Stimulated activated CD4-positive, alpha-beta T cell treated with anti-CD3 and anti-CD28 coated beads, Interleukin-2, amount 100 ng/mL, for 24 hours (primary cell): ENCODE measurements at places on chromosomes 1 and 21.

GRCh38 chr1:54810153-54810942, 9.2 kb upstream of the TTC22 start:
- DNase-seq, result peak; percentile 79

GRCh38 chr1:164801246-164801731, 242.3 kb downstream of the PBX1 start:
- DNase-seq, result no peak

DNA sequence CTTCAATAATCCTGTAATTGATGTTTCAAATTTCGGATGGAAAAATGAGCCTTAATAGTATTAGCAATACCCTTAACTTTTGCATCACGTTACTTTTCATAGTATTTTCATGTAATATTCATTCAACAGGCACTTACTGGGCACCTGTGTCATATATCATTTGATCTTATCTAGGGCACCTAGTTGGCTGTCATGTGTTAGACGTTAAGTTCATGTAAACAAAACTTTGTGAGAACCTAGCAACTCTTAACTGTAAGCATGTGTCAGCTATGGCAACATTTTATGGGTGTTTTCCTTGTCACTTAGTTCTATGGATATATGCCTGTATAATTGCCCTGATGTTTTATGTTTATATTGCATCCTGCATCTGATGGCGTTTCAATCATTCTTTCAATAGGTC, 777 bp downstream of the LAMC2 start:
- no peak for DNase-seq

GRCh38 chr1:200233393-200233792, 176.4 kb downstream of the ZNF281 start:
- no peak for DNase-seq

DNA sequence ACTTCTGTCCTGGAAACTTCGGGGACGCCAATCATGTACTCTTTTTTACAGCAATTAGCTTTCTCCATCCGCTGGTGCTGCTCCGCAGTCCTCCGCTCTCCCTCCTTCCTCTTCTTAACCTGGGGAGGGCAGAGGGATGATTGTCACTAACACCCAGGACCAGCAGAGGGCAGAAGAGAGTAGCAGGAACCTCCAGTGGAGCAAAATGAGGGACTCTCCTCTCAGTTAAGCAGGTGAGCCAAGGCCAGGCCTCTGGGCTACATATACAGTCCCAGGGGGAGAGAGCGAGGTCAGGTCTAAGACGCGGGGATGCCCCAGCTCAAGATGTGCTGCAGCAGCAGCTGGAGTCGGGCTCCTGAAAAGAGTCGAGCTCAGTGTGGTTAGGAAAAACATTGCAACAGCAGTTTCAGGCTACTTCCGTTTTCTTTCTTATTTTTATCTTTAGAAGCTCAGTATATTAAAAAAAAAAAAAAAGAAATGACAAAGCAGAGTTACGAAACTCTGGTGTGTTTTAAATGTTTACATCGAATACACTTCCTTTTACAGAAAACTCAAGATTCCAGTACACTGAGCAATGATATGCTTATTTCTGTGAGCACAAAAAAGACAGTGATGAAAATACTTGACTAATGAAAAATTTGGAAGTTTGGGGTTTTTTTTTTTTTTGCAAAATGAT, 25.7 kb upstream of the NLRP3 start:
- DNase-seq, result peak; percentile 82

DNA sequence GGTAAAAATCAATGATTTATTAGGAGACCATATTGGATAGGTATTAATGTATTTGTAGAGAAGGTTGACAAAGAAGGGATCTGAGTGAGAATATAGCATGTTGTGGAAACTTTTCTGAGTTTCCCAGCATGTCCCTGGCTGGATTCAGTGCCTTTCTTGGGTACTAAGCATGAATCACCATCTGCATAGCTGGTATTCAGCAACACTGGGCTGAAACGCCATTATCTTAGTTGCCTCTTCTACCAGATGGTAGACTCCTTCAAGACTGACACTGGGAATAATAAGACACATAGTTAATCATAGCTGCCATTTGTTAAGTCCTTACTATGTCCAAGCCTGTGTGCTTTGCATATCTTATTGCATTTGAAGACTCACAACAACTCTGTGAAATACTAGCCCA, 45.5 kb downstream of the ATP5PF start:
- DNase-seq, result no peak

GRCh38 chr1:67190410-67190809, 24.2 kb downstream of the IL23R start:
- DNase-seq, result no peak

DNA sequence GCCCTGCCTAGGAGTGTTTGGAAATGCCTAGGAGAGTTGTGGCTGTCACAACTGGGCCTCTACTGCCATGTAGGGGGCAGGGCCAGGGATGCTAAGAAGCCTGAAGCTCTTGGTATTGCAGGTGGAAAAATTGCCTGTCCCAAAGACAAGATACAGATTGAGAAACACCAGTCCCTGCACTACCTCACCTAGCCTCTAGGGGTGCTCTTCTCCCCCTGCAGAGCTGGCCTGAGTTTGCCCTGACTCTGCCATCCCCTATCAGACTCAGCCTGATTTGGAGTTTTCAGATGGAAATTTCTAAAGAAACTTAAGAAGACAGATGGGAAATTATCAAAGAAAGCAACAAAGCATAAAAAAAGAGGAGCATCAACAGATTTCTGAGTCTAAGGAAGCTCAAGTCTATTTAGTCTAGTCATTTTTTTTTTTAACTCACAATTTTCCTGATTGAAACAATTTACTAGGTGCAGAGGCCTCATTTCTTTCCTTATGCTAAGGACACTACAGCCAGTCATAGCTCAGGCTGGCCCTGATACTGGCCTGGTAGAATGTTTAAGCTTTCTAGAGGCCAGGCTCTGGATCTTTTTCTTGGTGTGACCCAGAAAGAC, 61.4 kb upstream of the LRRN2 start:
- DNase-seq, result peak; percentile 58

DNA sequence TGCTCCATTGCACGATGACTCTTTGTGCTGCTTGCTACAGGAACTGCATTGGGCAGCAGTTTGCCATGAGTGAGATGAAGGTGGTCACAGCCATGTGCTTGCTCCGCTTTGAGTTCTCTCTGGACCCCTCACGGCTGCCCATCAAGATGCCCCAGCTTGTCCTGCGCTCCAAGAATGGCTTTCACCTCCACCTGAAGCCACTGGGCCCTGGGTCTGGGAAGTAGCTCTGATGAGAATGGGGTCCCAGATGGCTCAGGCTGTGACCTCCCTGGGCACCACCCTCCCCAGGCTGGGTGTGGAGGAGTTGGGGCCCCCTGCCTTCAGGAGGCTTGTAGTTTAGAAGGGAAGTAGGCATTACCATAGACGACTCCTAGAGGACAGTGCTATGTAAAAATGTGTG, 19.7 kb downstream of the CYP4B1 start:
- DNase-seq, result no peak

DNA sequence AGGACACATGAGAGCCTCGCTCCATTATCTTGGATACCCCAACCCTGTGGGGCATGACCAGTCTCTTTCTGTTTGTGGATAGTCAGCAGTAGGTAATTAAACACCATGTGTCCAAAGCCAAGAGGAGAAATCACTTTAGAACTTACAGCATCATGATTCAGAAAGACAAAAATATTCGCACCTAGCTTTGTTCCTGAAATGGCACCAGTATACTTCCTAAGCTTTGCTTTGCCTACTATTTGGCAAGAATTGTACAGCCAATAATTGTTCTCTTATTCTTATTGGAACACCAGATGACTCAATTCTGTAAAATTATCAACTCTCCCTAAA, 24.2 kb downstream of the TNFRSF9 start:
- DNase-seq, result no peak

DNA sequence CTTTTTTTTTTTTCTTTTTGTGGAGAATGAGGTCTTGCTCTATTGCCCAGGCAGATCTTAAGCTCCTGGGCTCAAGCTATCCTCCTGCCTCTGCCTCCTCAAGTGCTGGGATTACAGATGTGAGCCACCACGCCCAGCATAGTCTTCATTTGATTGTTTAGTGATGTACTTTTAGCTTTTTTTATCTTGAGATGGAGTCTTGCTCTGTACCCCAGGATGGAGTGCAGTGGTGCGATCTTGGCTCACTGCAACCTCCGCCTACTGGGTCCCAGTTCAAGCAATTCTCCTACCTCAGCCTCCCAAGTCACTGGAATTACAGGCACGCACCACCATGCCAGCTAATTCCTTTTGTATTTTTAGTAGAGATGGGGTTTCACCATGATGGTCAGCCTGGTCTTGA, 24.0 kb upstream of the LRRC3 start:
- DNase-seq, result no peak

DNA sequence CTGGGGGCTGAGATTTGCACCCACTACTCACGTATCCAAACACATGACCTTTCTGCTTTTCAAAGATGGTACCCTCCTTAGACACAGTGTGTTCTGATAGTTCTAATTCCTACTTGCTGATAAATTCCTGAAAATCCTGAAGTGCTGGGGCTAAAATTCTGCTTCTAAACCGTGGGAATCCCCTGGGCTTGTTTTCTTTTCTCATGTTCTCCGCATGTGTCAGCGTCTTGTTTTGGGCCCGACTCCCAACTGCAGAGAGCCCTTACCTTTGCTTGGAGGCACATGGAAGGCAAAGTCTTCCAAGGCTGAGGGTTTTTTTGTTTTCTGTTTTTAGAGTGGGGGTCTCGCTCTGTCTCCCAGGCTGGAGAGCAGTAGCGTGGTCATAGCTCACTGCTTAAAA, 27.2 kb downstream of the PSMG1 start:
- no peak for DNase-seq

DNA sequence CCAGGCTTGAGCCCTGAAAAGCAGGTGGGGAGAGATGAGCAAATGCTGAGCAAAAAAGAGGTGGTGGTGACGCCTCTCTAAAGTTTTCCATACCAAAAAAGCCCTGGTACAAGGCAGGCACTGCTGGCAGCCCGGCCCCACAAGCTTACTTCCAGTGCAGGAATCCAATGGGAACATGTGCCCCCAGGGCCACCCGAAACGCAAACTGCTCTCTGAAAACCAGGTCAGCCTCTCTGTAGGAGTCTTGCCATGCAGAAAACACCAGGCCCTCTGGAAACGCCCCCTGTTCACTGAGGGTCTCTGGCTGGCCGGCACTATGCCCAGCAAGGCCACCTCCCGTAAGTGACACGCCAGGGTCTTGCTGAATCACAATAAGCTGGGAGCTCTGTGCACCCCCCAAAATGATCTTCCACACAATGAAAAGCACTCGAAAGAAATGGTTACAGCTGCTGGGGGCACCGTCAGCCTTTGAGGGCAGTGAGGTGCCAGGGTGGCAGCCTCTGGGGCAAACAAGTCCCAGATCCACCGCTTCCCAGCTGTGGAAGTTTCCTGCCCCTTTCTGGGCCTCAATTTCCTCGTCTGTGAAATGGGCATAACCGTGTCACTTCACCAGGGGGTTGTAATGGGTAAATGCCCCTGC, 170.5 kb downstream of the TOMM20 start:
- DNase-seq, result no peak

DNA sequence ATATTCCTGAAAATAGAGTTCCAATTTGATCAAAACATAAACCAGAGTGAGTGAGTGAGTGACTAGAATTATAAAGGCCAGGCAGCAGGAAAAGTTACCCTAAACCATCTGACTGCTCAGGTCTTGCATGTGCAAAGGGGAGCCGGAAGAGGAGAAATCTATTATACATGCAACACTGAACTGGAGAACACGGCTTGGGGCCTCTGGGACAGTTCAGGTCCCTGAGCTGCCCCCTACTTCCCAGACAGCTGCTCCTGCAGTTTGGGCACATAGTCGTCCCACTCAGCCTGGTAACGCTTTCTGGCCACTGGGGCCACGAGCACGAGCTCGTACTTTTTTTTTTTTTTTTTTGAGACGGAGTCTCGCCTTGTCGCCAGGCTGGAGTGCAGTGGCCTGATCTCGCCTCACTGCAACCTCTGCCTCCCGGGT, 40.1 kb downstream of the PTPRC start:
- DNase-seq, result peak; percentile 34

DNA sequence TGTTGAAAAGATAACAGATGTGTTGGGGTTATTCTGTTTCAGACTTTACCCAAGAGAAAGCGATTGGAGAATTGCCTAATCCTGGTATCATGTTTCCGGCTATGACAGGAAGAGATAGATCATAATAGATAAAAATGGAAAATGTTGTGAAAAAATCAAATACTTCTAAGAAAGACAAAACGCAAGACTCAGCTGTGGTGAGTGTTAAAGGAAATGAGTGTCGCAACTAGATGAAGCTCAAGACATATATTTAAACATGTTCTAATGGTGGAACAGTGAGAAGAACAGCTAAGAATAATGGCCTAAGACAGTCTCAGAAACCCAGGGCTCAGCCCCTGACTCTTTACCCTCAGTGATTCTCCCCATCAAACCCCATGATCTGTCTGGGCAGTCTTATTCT, 426.7 kb upstream of the RUNX1 start:
- no peak for DNase-seq

GRCh38 chr1:160428655-160429054, 28.3 kb downstream of the VANGL2 start:
- DNase-seq, result peak; percentile 59

DNA sequence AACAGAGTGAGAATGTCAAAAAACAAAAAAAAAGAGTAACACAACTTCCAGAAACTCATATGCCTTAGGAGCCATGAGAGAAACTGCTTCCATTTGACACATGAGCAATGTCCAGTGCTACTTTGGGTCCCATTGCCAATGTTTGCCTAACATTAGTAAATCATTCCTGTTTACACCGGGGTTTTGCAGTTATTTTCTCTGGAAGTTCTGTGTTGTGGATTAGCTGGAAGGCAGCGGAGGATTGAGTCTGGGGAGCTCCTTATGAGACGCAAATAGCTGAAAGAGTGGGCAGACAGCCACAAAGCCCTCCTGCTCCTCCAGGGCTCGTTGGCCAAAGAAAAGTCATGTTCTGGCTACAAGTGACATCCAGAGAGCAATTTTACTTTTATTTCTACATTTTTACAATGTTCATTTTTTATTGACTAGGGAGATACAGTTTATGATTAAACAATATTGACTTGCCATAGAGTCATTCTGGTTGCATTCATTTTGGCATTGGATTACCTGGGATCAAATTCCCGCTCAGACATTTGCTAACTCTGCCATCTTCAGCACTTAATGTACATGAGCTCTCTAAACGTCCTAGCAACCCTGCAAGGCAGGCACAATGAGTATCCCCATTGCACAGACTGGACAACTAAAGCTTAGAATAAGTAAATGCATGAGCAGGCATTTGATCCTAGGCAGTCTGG, 66.4 kb upstream of the GALNT2 start:
- DNase-seq, result no peak

GRCh38 chr1:54649921-54650320, 8.3 kb downstream of the MROH7 start:
- DNase-seq, result no peak

GRCh38 chr1:170618421-170618820, 45.5 kb upstream of the PRRX1 start:
- DNase-seq, result no peak

DNA sequence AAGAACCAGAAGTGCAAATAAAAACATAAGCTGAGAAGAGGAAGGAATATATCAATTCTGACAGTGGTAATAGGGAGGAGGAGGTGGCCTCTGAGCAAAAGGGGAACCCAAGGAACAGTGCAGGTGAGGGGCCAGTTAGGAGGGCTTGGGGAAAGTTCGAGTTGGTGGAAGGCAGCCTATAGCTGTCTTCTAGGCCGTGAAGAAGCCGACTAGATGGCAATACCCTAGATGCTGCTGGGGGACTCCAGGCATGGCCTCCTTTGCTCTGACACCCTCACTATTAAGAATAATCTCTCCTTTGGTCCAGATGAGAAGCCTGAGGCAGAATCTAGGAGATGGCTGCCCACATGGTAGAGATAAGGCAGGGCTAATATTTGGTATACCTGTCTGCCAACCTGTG, 351.1 kb upstream of the PLXNA2 start:
- DNase-seq, result no peak

GRCh38 chr1:2279817-2280216, 51.7 kb downstream of the SKI start:
- DNase-seq, result no peak

GRCh38 chr1:60678391-60678790, 404.0 kb upstream of the NFIA start:
- no peak for DNase-seq
